ENCODE measurements at places on chromosomes 6 and 20.

- DNase-seq: no peak
Observed at GRCh38 chr20:47775841-47776240, 9.4 kb downstream of the SULF2 start.

- no peak for DNase-seq
Observed at GRCh38 chr6:153963352-153963751, 75.7 kb upstream of the OPRM1 start.

GRCh38 chr6:155628306-155628705 is 172.7 kb upstream of the NOX3 start:
- DNase-seq: no peak

DNA sequence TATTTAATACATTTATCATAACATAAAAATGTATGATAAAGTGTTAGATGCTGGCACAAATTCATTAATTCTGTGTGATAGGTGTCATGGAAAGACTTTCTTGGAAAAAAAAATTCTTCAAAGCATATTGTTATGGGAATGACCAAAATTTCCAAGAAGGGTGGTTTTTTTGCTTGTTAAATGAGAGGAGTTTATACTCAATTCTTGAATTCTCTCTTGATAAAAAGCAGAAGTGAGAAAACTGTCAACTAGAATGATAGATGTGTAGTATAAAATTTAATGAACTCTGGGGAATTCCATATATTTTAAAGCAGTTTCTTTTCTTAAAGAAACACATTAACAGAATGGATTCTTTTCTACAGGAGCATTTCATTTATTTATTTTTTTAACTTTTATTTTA is 62.0 kb upstream of the SNAP91 start:
- no peak for DNase-seq

- DNase-seq: no peak
Observed at GRCh38 chr20:51860111-51860882, 58.0 kb upstream of the SALL4 start.

DNA sequence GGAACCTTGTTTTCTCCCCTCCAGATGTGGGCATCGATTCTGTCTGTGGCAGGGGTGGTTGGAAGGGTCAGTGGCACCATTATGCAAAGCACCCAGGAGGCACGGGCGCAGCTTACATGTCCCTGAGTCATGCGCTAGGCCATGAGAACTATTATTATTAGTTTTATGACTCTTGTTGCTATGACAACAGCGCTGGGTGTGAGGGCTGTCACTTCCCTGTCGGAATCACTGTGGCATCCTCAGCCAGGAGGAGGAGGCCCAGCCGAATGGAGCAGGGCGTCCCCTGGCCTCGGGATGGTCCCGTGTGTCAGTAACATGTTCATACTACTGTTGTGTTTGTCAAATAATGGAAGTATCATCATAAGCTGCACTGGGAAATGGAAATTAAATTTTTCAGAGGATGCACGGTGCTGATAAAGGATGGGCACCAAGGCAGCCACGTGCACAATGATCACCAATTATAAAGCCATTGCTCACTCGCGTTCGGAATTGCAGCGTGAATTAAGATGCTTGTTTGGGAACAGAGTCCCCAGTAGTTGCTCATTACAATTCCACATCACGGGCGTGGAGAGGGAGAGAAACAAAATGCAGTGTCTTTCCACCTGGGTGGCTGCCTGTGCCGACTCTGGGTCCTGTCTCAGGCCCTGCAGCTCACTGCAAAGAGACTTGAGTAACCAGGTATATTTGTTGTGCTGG is 247.9 kb downstream of the CDH4 start:
- no peak for DNase-seq
